Activated CD8-positive, alpha-beta memory T cell treated with anti-CD3 and anti-CD28 coated beads for 48 hours (primary cell): ENCODE measurements at places on chromosomes 12 and 14.

- DNase-seq, result no peak
Observed at GRCh38 chr12:65025136-65025535, 96.0 kb downstream of the WIF1 start.

GRCh38 chr14:31530136-31530535 is 31.1 kb upstream of the NUBPL start:
- no peak for DNase-seq

DNA sequence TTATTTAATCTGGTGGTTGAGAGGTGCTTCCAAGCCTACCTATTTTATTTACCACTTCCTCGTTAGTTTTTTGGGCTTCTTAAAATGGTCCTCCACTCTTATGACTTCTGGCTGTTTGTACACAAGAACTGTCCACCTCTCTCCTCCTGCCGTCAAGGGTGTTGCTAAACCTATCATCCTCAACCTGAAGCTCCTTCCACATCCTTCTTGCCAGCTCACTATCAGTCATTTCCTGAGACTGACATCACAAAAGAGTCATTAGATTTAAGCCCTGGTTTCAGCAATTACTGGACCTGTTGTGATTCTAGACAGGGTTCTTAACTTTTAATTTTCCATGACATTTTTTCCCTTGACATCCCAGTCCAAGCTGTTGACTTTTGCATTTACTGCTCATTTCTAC is 91.9 kb downstream of the BICD1 start:
- no peak for DNase-seq

- DNase-seq, result no peak
Observed at GRCh38 chr14:101534198-101534597, 27.1 kb upstream of the DIO3 start.

- DNase-seq, result no peak
Observed at GRCh38 chr14:51039252-51039651, 55.7 kb downstream of the TRIM9 start.

DNA sequence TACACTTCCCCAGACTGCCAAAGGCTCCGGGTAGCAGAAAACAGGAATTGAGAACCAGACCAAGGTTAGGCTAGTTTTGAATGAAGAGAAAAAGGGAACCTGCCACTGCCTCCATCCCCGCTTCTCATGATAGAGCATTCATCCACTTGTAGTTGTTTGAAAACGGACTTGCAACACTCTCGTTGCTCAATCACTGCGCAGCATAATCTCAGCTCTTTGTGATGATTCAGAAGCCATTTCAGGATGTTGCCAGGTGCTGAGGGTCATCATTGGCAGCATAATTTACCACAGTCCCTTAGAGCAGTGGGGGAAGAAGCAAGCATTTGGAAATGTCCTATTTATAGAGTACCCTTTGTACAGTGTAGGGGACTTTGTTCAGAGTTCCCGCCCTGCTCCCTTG is 25.6 kb downstream of the KCNK13 start:
- DNase-seq, result no peak

- no peak for DNase-seq
Observed at GRCh38 chr14:35261774-35262173, 30.4 kb upstream of the PSMA6 start.

DNA sequence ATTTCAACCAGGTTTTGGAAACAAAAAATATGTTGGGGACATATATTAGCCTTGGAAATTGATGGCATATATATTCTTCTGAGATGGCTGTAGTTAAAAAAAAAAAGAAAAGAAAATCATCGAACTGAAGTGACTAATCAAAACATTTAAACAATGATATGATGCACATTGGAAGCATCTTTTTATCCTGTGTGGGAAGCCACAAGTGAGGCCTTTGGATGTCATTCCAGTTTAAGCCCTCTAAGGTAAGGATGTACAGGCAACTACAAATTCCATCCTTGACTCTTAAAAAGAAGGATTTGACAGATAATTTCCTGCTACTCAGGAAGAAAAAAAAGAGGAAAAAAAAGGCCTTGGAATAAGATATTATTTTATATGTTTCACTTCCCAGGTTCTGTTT is 9.6 kb upstream of the PTPRB start:
- DNase-seq, result no peak

GRCh38 chr12:110029290-110029815 is 19.0 kb downstream of the C12orf76 start:
- no peak for DNase-seq

DNA sequence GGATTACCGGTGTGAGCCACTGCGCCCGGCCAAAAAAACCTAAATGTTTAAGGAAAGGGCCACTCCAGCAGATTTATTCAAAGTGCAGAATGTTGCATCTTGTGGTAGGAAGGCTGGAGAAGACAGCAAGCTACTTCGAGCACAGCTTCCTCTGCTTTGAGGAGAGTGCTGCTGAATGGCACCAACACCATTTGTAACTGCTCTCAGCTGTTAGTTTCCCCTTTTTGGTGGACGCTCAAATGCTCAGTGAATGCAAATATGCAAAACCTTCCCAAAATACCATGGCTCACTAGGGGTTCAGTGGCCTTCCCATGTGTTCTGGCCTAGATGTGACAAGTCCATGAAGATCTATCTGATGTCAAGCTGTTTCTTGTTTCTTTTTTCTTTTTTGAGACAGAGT is 2.9 kb upstream of the TDRD9 start:
- no peak for DNase-seq

DNA sequence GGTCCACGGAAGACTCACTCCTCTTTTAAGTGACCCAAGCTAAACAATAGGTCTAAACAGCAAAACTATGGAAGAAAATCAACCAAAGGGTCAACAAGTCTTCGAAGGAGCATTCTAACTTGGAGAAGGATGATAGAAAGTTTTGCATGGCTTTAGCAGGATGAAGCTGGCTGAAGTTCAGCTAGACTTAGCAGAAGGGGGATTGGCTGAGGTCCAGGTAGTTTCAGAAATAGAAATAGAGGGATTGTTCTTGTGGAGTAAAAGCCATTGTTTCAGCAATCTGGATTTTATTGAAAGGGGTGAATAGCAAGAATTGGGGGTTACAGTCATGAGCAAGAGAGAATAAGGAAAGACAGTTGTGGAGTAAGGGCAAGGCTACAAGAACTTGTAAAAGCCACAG is 84.7 kb upstream of the TSPAN8 start:
- DNase-seq, result no peak

- DNase-seq, result no peak
Observed at GRCh38 chr12:132393245-132393795, 63.9 kb upstream of the GALNT9 start.

DNA sequence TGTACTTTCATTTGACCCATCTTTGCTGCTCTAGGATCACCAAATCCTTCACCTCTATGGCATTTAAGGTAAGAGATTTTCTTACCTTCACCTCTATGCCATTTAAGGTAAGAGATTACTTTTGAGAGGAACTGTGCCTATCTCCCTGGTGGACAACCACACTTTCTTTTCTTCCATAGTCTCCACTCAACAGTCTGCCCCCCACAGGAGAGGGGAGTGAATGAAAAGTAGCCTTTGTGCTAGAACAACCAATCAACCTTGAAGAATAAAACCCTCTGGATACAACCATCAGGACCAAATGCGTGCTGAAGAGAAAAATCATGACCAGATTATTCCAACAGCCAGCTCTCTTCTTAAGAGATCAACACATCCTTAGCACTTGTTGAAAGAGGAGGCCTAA is 258.6 kb upstream of the TMPO start:
- DNase-seq, result no peak

DNA sequence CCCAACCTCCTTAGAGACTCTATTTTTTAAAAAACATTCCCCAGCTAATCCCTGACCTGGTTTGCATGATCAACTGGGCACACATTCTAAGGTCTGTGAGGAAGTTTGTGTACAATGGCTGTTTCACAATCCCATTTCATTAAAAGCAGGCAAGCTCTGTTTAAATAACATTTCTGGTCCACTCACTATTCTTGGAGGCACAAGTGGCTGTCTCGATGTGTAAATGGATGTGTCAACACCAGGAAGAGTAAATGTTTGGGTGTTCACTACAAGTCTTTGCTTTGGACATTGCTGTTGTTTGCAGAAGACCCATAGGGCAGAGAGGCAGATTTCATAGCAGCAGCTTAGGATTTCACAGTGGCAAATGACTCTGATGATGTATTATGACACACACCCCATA is 98.3 kb downstream of the PDZRN4 start:
- no peak for DNase-seq

GRCh38 chr14:54348001-54348611 is 48.7 kb upstream of the CDKN3 start:
- no peak for DNase-seq

- DNase-seq, result no peak
Observed at GRCh38 chr14:20198991-20199390, 8.3 kb downstream of the OR11G2 start.

DNA sequence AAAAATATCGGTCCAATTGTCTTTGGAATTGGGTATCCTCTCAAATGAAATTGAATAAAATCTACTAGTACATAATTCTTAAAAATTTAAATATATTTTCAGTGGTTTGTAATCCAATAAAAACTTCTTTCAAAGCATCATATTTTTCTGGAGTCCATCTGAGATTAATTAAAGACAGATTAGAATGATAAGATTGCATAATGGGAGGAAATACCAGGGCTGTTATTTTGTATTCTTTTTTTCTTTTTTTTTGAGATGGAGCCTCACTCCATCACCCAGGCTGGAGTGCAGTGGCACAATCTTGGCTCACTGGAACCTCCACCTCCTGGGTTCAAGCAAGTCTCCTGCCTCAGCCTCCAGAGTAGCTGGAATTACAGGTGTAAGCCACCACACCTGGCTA is 103.8 kb downstream of the TMTC3 start:
- no peak for DNase-seq
